Stimulated activated CD4-positive, alpha-beta T cell treated with anti-CD3 and anti-CD28 coated beads, Interleukin-15, amount 100 ng/mL, for 1 hour (primary cell): ENCODE measurements at places on chromosomes 2 and 18.

GRCh38 chr2:112021781-112022231, 33.3 kb upstream of the TMEM87B start:
- no peak for DNase-seq

GRCh38 chr18:37640504-37640903, 74.9 kb upstream of the CELF4 start:
- no peak for DNase-seq

DNA sequence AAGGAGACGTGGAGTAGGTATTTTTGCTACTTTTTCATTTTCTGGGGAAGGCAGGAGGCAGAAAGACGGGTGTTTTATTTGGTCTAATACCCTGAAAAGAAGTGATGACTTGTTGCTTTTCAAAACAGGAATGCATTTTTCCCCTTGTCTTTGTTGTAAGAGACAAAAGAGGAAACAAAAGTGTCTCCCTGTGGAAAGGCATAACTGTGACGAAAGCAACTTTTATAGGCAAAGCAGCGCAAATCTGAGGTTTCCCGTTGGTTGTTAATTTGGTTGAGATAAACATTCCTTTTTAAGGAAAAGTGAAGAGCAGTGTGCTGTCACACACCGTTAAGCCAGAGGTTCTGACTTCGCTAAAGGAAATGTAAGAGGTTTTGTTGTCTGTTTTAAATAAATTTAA, 3.4 kb downstream of the FZD7 start:
- no peak for DNase-seq

GRCh38 chr2:224400886-224401632, 848 bp downstream of the FAM124B start:
- no peak for DNase-seq

DNA sequence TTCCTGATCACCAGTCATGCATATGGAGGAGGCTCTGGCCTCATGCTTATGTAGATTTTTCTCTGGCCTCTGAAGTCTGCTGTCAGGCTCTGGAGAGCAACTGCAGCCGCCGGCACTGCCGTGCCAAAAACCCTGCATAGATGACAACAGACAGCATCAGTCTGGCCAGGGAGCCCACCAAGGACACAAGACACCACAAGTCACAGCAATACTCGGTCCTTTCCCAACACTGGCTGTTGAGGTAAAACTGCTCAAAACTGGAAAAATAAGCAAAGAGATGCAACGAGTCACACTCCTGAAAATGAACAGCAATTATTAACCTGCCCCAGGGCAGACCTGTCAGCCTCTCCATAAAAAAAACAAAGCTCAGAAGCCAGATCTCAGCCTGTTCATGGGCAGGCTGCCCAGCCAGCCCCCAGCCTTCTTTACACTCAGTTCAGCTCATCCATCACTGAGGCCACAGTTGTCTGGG, 186.0 kb upstream of the RAB6C start:
- no peak for DNase-seq

- no peak for DNase-seq
Measured at GRCh38 chr2:155846259-155846658, 486.3 kb downstream of the NR4A2 start.

DNA sequence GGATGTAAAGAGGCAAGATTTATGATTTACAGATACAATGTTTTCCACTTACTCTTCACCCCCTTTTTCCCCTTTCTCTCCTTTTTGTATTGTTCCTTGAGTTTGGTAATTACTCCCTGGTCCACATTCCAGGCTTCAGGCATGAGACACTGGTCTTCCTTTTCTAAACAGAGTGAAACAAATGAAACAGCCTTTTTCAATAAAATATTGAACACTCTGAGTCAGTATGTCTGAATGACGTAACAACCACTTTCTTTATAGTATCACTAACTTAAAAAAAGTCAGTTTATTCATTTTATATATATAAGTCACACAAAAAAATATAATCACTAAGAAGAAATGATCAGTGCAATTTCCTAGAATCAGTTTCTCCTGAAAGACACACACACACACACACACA, 79.7 kb downstream of the STRN start:
- no peak for DNase-seq

DNA sequence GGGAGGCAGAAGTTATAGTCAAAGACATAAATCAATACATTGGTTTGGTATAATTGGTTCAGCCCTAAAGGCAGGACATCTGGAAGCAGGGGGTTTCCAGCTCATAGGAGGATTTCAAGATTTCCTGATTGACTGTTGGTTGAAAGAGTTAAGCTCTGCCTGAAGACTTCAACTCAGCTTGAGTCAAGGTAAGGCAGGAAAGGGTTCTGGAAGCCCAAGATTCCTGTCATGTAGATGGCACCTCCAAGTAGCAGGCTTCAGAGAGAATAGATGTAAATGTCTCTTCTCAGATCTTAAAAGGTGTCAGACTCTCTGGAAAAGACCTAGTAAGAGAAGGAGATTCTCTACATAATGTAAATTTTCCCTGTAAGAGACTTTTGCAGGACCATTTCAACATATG, 335.3 kb downstream of the RIT2 start:
- no peak for DNase-seq

GRCh38 chr2:98137196-98137595, 50.2 kb downstream of the VWA3B start:
- no peak for DNase-seq

- no peak for DNase-seq
Measured at GRCh38 chr2:5235701-5236100, 456.5 kb upstream of the SOX11 start.

GRCh38 chr2:47309952-47310800, 92.8 kb upstream of the MSH2 start:
- no peak for DNase-seq

DNA sequence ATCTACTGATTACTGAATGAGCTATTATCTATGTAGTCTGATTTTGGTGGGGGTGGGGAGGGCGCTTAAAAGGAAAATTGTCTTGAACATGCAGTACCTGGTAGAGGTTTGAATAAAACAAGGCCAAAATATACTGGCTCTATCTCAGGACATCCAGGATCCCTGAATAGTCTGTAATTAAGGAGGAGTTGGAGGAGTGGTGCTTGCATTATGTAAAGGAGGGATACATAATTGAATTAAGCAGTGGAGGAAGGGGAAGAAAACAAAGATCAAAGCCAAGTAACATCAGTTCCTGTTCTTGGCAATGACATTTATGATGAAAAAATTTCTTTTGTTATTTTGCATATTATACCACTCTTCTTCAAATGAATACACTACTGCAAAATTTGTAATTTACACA, 539.4 kb upstream of the ZEB2 start:
- DNase-seq: no peak

- DNase-seq: no peak
Measured at GRCh38 chr2:19312949-19313348, 45.5 kb downstream of the OSR1 start.

DNA sequence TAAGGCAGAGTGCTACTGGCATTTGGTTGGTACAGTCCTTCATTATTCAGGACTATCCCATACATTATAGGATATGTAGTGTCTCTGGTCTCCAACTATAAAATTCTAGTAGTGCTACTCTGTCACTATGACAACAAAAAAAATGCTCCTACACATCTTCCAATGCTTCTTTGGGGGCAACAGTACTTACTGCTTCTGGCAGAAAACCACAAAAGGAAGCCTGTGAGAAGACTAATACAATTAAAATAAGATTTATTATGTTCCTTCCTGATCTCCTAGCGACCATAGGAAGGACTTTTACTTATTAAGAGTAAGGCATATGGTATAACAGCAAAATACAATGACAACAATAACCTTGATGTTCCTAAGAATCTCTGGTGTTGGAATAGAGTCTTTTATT, 48.4 kb upstream of the CPO start:
- DNase-seq: no peak

DNA sequence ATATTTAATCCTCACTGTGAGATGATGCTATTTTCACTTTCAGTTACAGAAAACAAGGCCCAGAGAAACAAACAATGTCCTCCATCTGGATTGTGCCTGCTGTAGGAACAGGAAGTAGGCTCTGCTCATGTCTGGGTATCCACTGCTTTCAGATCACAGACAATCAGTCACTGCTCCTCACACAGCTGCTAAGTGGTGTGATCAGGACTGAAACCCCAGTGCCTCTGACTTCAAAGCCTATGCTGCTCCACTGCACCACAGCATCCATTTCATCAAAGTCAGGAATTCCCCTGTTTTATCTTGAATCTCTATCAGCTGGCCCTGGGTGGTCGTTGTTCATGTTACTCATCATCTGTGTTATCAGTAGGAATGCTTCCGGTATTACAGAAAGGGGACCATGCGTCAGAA, 303.8 kb upstream of the TRIB2 start:
- no peak for DNase-seq
